Activated T-cell treated with anti-CD3 and anti-CD28 coated beads, Interleukin-2, amount 50 U/mL, for 48 hours (primary cell): ENCODE measurements at places on chromosomes 3 and 15.

DNA sequence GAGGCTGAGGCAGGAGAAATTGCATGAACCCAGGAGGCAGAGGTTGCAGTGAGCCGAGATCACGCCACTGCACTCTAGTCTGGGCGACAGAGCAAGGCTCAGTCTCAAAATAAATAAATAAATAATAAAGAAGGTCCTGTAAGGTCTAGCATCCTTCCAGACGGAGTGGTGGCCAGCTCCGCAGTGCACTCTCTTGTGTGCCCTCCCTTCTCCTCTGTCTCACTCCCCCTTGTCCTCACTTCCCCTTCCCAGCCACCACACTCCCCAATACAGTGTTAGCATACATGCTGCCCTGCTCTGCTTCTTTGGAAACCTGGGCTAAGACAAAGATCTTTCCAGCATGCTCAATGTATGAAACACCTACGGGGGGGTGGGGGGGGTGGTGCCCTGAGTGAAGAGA lies 3.4 kb upstream of the CLN6 start:
- no peak for DNase-seq

DNA sequence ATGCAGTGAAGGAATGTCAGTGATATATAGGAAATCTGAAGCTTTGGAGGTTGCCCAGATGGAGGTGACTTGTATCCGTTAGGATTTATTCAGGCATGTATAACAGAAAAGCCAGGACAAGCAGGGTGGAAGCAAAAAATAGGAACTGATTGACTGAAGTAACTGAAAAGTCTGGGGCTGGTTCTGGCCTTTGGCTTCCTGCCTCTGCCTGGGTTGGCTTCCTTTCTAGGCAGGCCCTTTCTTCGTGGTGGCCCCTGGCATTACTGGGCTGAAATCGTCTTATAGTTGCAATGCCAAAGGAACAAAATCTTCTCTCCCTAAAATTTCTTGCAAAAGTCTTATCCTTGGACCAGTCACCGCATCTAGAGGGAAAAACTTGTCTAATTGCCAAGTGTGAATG lies 386.1 kb downstream of the PTPRG start:
- DNase-seq, result no peak

DNA sequence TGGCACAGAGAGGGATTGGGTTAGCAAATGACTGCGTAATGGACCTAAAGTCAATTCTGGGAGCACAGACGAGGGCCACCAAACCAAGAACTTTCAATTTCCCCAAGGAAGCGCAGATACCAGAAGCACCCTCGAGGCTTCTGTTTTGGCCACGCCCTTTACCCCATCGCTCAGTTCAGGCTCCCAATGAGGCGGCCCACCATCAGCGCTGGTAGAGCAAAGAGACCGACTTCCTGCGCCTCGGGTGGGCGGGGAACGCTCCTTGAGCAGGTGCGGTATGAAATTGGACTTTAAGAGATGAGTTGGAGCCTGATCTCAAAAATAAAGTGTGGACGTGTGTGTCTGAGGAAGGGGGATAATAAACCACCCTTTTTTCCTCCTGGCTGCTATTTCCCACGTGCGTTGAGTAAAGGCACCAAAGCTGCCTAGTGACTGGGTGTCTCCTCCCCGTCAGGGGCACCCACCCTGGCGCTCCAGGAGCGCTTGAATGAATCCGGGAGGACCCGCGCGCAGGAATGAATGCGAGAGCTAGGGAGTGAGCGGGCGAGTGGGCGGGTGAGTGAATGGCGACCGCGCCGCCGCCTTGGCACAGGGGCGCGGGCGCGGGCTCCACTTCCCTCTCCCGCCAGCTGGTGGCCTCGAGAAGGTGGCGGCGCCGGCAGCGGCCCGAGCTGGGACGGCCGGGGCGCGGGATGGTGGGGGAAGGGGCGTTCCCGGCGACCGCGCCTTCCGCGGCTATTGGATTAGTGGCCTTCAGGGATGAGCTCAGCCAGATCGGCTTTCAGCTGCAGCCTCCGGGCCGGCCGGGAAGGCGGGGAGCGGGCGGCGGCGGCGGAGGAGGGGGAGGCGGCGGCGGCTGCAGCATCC lies at the start of gene SPSB4:
TSS of gene SPSB4 (plus strand) at position 772 of the 867 bp plus-strand sequence. CDS start 14,758 bp downstream, outside the sequence.
- DNase-seq, result peak; percentile 45

GRCh38 chr3:81761904-81762580 lies 597 bp upstream of the GBE1 start:
- no peak for DNase-seq

GRCh38 chr3:143203142-143203541 lies 83.6 kb downstream of the CHST2 start:
- DNase-seq, result no peak

DNA sequence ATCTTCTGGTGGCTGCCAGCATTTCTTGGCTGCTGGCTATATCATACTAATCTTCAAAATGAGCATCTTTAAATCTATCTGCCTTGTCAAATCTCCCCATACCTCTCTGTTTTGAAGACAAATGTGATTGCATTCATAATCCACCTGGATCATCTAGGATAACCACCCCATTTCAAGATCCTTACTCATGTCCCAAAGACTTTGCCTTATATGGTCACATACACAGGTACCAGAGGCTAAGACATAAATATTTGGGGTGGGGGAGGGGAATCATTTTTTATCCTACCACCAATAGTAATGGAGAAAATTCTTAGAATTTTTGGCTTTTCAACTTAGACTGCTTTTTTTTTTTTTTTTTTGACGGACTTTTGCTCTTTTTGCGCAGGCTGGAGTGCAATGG lies 970.8 kb downstream of the PLOD2 start:
- no peak for DNase-seq

DNA sequence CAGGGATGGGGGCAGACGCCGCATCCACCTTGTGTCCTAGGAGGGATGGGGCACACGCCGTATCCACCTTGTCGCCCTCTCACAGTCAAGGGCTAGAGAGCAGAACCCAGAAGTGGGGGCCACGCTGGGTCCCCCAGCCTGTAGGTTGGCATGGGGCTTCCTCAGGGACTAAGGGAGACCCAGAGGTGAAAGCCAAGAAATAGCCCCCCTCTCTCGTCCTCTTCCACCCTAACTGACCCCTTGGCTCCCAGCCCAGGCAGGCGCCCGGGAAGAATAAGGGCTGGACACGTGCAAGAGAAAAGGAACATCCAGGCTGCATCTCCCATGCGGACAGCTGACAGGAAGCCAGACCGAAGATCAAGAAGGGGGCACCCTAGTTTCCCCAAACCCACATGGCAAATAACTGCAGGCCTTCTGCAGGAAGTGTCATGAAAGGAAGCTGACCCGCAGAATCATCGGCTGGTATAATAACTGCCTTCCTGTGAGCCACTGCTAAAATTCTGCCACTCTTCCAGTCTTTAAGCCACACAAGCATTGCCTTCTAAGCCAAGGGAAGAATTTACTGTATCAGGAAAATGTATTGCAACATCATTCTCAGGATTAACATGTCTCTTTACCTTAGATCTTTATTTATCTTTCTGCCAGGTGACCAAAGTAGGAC lies 38.5 kb upstream of the TFRC start:
- DNase-seq, result no peak

DNA sequence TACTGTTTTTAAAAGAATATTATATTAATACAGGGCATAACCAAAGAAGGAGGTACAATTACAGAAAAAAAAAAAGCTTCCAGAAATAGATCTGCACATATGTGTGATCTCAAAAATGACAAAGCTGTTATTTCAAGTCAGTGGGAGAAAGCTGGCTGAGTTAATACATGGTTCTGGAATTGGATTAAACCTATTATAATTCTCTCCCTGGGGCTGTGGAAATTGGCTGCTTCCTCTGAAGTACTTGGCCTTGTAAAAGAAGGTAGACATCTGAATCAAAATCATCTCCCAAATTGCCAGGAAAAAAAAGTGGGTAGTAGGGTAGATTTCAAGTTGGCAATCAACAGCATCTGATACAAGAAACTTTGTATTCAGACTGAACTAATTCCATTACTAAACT lies 723.9 kb upstream of the ALCAM start:
- DNase-seq, result no peak

GRCh38 chr3:69342074-69342473 lies 43.8 kb downstream of the FRMD4B start:
- DNase-seq, result no peak

- DNase-seq, result no peak
Observed at GRCh38 chr3:182436547-182436946, 356.8 kb upstream of the ATP11B start.

GRCh38 chr3:16448639-16449070 lies 64.8 kb downstream of the RFTN1 start:
- peak; percentile 62 for DNase-seq

DNA sequence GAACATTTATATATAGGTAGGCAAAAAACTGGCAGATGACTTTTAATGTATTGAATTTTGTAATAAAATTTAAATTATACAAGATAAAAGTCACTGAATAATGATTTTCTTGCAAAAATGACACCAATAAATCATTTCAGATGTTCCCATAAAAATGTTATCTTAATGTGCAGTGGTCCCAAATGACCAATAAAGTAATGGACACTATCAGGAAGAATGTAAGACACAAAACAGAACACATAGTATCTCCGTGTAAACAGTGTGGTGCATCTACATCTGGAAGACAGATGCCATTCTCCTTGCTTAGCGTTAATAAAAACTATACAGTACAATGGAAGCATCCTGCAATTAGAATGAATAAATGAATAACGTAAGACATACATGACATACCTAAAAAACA lies 41.5 kb downstream of the FGF7 start:
- no peak for DNase-seq

- no peak for DNase-seq
Observed at GRCh38 chr3:53773021-53773436, 73.2 kb downstream of the CHDH start.

DNA sequence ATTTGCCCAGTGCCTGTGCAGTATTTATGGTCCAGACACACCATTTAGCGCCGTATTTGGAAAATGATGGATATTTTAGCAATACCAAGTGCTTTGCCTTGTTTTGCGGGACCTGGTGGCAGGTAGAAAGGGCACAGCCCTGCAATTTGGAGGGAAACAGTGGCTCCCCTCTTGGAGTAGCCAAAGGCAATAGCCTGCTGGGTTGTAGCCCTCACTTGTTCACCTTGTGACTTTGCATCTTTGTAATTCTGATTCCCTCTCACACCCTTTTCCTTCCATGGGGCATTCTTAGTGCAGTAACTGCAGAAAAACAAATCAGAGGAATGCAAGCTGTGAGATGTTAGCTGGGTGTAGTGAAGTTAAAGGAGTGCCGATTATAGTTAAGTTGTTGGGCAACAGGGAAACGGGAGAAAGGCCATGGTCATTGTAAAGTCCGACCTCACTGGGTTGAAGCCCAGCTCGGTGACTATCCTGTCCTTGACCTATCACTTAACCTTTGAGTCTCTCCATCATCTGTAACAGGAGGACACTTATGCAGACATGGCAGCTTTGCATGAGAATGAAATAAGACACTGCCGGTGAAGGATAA lies 131.0 kb upstream of the KLHL25 start:
- DNase-seq, result no peak

DNA sequence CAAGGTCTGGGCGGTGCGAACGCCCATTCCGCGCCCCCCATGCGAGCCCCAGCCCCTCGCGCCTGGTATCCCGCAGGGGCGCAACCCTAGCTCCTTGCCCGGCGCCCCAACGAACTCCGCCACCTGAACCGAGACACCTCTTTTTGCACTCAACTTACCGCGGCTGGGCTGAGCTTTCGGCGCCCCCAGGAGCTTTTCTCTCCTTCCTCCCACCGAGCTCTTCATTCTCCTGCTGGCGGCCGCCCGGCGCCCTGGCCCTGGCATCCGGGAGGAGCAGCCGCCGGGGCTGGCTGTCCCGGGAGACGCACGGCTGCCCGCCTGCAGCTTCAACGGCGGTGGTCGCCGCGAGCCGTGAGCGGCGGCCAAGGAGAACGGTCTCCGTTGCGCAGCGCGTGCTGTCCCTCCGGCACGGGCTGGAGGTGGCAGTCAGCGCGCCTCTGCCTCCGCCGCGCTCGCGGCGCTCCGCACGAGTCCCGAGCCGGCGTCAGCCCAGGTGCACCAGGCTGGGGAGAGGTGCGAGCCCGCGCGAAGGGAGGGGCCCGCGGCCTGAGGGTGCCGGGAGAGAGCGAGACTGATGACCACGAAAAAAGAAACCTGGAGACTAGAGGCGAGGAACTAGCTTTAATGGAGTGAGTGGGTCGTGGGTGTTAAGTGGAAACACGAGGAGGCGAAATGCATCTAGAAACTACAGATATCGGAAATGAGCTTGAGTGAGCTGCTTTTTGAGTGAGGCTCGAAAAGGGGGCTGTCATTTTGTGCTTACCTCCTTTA lies 621.5 kb upstream of the ZNF385D start:
- no peak for DNase-seq

DNA sequence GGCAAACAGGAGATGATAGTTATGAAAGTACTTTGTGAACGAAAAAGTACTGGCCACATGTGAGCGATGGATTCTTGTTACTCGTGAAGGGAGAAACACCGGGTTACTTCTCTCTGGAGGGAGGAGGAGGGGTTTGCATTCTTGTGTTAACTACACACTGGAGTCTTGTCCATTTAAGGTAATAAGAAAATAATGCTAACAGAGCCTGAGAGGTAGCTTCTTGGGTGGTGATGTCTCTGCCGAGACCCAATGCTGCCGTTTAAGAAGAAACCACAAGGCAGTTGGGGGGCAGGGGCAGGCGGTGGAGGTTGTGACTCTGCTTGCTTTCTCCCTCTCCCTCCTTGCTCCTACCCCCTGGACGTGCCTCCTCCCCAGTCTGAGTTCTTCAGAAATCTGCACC lies 100.9 kb upstream of the ROPN1 start:
- no peak for DNase-seq

DNA sequence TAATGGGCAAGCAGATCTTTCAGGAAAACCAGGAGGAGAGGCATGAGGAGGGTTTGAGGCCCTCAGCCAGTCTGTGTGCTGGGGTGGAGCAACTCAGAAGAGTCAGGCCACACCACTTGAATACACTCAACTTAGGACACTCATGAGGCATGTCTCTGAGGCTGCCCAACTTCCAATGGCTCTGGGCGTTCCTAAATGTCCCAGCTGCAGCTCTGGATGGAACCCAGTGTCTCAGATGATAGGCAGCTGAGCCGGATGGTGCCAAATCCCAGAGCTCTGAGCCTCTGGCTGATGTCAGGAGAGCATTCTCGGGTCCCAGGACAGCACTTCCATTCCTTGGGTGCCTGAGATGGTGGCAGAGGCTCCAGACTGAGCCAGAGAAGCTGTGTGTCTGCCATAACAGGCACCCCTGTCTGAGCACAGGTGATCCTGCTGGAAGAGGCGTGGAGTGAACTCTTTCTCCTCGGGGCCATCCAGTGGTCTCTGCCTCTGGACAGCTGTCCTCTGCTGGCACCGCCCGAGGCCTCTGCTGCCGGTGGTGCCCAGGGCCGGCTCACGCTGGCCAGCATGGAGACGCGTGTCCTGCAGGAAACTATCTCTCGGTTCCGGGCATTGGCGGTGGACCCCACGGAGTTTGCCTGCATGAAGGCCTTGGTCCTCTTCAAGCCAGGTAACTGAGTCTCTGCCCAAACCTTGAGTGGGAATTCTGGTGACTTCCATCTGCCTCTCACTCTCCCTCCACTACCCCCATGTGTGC lies 2.8 kb downstream of the NR2E3 start:
- peak; percentile 6 for DNase-seq

DNA sequence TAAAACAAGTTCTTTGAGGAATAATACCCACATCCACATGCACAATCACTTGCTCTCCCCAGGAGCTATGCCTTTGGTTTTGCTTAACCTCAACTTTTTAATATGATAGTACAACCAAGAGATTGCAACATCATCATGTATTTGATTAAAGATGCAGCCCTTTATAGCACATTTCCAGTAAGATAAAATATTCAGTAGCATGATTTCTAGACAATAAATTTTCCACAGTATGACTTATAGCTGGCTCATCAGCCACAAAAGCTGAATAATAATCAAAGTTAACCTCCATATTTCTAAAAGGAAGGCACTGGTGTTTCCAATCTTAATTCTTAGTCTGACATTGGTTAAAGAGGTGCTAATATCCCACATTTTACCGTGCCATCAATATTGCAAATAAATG lies 622.5 kb downstream of the TBL1XR1 start:
- DNase-seq, result no peak

- DNase-seq, result no peak
Observed at GRCh38 chr3:22606461-22606860, 596.7 kb upstream of the UBE2E2 start.
